ENCODE measurements at places on chromosomes 7 and 10.
A peak's percentile ranks its signal among the peaks of the same experiment; 100 is the strongest.

GRCh38 chr10:8577686-8578085 is 523.2 kb downstream of the GATA3 start:
- no peak for DNase-seq

GRCh38 chr10:110273474-110273873 is 31.2 kb downstream of the SMNDC1 start:
- no peak for DNase-seq

DNA sequence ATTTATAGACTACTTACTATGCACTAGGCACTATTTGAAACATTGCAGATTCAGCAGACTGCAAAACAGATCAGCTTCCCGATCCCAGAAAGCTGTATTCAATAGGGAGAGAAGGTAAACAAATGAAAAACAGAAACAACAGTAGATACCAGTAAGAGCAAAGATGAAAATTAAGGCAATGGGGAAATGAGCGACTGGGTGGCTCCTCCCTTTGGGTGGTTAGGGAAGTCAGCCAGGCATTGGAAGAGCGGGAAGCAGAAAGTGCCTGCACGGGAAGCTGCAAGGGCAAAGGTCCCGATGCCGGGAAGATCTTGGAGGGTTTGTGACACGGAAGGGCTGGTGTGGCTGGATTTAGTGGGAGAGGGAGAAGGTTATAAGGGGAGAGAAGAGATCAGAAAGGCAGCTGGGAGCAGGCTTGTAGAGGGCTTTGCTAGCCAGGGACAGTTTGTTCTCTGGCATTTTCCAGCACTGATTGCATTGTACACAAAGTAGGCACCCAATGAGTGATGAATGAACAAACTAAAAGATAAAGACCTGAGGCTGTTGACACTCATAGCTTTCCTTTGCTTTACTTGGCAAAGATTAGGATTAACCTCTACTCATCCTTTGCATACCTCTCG is 67.8 kb downstream of the NAMPT start:
- no peak for DNase-seq

GRCh38 chr7:36763132-36763816 is 39.0 kb upstream of the AOAH start:
- no peak for DNase-seq

GRCh38 chr10:95447685-95448084 is 113.5 kb downstream of the SORBS1 start:
- no peak for DNase-seq

GRCh38 chr7:128833946-128834325 is 3.7 kb downstream of the FLNC start:
- no peak for DNase-seq

DNA sequence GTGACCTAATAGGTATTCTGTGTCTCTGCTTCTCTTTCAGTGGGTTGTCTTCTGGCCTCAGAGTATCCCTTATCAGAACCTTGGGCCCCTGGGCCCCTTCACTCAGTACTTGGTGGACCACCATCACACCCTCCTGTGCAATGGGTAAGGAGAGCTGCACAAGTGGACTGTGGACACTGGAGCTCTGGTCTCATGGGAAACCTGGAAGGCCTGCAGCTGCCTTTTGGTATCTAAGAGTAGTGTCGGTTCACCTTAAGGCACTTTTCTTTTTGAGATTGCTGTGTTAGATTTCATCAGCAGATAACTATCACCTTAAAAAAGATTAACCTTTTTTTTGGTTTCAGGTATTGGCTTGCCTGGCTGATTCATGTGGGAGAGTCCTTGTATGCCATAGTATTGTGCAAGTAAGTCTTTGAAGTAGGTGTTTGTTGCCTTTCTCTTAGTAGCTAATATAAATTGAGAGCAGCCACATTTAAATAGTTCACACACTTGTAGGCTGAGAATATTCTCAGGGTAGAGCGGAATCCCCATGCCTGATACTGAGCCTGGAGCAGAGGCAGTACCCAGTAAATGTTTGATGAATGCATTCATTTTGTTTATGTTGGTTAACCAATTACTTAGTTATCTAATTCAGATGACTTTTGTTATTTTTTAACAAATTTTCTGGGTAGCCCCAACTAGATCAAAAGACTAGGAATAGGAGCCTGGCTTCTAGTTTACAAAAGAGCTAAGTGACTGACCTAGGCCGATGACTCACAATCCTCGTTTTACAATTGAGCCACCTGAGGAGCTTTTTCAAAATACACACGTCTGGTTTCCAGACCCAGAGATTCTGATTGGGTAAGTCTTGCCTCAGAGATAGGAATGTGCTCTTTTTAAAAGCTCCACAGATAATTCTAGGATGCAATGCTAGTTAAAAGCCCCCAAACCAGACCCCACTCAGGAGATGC is 3.6 kb downstream of the TMEM254 start:
- no peak for DNase-seq

GRCh38 chr10:123398180-123398591 is 244.0 kb downstream of the BUB3 start:
- DNase-seq: no peak

- no peak for DNase-seq
These were observed 20.5 kb downstream of the EIF3B start for GRCh38 chr7:2374830-2375728.

GRCh38 chr7:74501298-74501697 is 47.6 kb downstream of the GTF2IRD1 start:
- no peak for DNase-seq

DNA sequence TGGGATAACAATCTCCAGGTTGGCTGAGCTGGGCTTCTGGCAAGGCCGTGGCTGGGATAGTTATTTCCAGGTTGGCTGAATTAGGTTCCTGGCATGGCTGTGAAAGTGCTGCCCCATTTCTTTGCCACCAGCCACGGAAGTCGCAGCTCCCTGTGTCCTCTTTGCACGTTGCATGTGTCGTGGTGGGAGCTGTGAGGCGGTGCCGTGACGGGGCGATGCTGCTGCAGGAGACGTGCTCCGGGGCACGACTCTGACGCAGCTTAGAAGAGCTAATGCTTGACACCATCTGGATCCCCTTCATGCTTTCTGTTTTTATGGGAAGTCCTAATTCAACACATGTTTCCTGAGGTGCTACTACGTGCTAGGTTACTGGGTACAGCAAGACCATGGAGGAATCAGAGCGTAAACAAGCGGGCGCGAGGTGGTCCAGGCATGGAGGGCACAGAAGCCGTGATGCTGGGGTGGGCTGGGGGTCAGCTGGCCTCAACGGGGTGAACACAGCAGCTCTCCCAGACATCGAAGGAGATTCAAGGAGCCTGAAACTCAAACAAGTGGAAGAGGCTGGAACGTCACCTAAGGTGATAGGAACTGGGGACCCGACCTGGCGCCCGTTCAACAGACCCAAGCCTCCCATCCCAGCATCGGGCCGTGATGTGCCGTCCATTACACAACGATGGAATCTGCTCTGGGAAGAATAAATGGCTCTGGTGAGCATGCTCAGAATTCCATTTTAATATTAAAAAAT is 407.1 kb downstream of the DNAJB6 start:
- no peak for DNase-seq

DNA sequence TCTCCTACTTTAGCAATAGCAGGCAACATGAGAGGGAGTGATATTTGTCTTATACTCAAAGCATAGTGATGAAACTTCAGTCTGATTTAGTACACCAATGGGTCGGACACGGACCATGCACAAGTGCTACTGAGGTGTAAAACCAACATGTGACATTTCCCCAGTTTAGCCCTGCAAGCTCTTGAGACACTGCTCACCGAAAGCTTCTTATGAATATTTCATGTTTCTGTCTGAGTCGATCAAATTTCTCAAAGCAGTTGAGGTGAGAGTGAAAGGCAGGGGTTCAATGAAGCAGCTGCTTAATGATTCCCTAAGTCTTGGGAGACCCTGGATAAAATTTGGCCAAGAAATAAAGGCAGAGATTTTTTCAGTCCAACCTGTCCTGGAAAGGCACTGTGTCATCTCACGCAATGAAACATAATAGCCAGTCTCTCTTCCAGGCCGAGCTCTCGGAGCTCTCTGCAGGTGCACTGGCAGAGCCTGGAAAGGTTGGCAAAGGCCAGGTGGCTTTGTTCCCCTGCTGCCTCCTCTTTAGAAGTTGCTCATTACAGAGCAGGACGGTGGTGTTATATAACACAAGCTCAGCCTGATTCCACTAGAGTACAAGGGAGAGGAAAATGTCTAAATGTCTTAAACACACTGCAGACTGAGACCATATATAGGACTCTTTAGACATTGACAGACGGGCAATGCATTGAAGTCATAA is 33.9 kb upstream of the XPNPEP1 start:
- no peak for DNase-seq

DNA sequence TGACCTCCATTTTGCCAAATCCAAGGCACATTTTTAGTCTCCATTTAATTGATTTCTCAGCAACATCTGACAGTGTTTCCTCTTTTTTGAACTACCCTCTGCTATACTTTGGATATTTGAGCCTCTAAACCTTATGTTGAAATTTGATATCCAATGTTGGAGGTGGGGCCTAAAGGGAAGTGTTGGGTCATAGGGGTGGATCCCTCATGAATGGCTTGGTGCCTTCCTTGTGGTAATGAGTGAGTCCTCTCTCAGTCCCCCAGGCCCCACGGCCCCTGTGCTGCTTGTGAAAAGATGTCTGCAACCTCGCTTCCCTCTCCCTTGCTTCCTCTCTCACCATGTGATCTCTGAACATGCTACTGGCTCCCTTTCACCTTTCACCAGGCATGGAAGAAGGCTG is 96.8 kb upstream of the DGKB start:
- DNase-seq: no peak

- DNase-seq: no peak
These were observed 6.9 kb downstream of the MMD2 start for GRCh38 chr7:4951903-4952636.

GRCh38 chr7:55028011-55028410 is 9.2 kb downstream of the EGFR start:
- no peak for DNase-seq

GRCh38 chr7:150648353-150649079 is 16.3 kb upstream of the GIMAP6 start:
- no peak for DNase-seq

DNA sequence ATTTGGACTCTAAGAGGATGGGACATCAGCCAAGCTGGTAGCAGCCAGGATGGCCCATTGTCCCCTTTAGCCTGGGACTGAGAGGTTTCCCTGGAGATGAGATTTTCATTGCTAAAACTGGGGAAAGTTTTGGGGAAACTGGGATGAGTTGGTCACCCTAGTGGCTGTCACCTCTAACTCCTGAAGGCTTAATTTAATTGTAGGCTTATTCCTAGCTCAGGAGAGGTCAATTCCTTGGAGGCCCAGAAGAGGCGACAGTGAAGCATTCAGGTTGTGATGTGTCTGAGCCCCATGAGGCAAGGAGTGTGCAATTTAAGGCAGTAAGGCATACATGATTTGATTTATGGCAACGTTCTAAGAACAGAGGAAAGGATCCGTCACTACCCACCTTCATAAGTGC is 24.9 kb upstream of the JAZF1 start:
- no peak for DNase-seq

DNA sequence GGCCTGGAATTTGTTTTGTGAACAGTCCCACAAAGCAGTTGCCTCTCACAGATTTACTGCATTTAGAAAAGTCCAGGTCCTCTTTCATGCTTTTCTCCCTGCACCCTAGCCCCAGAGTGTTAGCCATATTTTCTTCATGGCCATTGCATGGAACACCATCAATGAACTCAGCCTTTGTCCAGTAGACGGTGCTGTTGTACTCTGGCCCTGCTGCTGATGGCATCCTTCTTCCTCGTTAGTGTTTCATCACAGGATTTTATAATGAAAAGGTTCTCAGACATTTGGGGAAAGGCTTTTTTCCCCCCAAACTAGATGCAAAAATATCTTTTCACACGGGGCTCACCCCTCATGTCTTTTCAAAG is 93.0 kb upstream of the SLC25A13 start:
- DNase-seq: peak; percentile 35

GRCh38 chr10:44759122-44759521 is 152.0 kb upstream of the TMEM72 start:
- no peak for DNase-seq

GRCh38 chr10:70976063-70976695 is 87.8 kb upstream of the PCBD1 start:
- no peak for DNase-seq

- DNase-seq: no peak
These were observed 643.5 kb upstream of the DPP6 start for GRCh38 chr7:153408360-153409335.

- peak; percentile 91 for DNase-seq
These were observed at the start of gene SLC35B4 for GRCh38 chr7:134316539-134317344. Gene SLC35B4 (minus strand): TSS chr7:134316930. CDS start chr7:134316751, 179 bp downstream.

DNA sequence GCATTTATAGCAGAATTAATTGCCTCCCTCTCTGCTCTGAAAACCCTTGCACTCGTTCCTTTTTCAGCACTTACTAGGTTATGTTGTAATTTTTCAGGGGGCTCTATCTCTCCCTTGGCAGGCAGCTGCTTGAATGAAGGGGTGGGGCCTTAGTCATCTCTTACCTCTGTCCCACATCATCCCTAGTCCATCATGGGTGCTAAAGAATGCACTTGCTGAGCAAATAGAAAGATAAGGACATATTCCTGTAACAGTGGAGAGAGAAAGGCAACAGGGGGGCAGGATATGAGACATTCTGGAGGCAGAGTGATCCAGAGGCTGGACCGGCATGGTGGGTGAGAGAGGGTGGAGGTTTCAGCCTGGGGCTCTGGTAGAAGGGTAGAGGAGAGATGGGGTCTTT is 60.0 kb downstream of the MINDY4 start:
- no peak for DNase-seq

DNA sequence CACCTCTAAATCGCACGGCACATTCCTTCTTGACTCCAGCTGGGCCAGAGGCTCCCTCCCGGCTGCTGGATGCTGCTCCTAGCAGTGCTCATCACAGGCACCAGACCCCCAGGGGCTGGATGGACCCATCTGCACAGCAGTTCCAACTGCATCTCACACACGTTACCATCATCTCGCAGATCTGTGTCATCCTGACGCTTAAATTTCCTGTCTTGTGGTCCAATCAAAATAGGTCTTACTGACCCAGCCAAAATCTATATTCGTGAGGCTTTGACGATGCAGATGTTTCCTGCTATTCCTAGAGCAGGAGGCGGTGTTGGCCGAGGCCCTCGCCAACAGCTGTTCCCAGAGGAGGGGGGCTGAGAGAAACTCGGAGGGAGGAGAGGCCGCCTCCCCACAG is 108.0 kb downstream of the MKI67 start:
- DNase-seq: no peak

DNA sequence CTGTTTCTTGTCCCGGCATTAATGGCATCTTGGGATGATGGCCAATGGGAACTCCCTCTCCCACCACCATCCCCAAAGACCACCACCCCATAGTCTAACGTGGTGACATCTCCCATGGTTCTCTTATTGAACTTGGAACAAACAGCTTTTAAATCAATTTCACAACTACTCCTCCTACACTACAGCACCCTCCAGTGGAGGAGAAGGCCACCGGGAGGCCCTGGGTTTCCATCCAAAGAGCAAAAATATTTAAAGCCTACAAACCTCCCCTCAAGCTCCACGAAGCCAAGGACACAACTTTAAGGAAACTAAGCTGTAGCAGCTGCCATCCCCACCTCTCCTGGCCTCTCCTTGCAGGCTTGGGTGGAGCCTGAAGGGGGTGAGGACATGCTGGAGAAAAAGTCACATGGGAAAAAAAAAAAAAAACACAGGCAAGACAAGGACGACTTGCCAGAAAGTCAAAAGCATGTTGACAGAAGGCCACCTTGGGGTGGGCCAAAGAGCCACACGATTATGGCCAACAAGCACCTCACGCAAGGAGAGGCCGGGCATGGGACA is 94.0 kb upstream of the LANCL2 start:
- no peak for DNase-seq
